ENCODE measurements at places on chromosomes 5 and 9. TPM values are rescaled to one million over a fixed set of nuclear protein-coding genes. Genes with fewer than 3 reads are reported as not detected.

Gene SHOC1
- total RNA-seq, result 0.56 TPM

Gene SLC25A2
- 0.24 TPM for total RNA-seq

- ATAC-seq, result no peak
Measured at GRCh38 chr9:16898464-16898863, 28.0 kb upstream of the BNC2 start.

DNA sequence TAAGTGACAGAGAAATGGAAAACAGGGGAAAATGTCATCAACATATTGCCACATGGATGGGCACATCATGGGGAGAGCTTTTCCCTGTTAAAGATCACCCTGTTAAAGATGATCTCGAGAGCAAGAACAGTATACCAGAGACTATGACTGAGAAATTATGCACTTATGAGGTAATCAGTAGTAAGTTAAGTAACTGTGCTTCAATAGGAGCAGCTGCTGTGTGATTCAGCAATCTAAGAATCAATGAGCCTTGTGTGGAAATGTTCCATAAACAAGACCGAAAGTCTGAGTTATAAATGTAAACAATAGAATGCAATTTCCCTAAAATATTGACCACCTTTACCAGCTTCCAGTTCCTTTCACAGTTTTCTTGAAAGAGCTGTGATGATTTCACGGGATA lies 582.3 kb downstream of the CAAP1 start:
- ATAC-seq, result no peak

- ATAC-seq, result peak; percentile 46
Measured at GRCh38 chr5:85049020-85049419, 664.3 kb upstream of the EDIL3 start.

Gene CAMK2A
- 0.28 TPM for total RNA-seq

DNA sequence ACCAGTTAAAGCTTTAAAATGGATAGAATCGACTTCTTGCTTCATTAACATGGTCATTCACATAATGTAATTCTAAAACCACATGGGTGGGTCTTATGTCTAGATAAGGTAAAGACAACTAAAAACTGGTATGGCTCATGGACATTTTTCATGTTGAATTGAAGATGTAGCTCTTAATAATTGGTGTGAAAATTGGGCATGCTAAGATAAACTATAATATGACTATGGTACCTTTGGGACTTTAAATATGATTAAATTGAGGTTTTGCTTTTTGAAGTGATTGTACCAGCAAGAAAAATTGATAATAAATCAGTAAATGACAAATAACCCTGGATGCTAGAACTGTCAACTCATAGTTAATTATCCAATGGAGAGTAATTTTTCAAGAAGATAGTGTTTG lies 710.7 kb upstream of the PTPRD start:
- ATAC-seq, result no peak

DNA sequence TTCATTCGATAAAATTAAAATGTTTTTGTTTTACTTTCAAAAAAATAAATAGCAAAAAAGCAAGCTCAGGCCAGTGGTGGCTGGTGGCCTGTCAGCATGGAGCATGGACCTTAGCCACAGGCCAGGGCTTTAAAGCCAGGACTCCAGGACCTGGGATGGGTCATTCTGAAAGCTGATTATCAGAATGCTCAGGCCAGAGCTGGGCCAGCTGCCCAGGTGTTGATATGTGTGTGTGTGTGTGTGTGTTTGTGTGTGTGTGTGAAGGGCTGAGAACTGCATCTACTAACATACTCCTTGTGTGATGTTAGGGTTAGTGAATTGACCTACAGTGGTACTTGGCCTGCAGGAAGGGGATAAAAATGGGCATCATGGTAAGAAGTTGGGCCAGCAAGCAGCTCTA lies 21.5 kb downstream of the PALM2AKAP2 start:
- no peak for ATAC-seq

DNA sequence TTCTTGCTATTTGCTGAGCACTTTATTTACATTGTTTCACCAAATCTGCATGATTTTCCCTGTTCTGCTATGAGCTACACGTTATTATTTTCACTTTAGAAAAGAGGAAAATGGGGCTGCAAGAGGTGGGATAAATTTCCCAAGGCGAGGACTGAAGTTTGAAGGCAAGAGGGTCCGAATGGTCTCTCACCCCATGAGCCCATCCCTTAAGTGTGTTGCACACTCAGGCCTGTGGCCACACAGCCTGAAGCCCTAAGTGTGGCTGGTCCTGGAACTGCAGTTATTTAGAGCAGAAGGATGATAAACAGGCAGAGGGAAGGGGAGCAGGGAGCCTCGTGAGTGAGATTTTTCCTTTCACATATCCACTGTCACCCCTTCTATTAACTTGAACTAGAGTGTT lies 7.8 kb downstream of the PDE8B start:
- no peak for ATAC-seq

DNA sequence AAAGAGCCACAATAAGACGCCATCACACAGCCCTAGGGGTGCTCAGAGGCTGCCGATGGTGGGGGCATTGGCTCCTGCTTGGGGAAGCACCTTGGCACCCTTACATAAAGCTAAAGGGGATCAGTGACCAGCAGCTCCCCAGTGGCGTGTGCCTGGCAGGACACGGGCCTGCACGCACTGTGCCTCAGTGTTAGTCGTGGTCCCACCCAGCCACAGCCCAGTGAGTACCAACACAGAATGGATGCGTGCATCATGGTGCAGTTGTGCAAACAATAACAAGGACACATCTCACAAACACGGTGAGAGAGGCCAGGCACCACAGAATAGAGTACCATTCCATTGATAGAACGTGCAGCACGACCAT lies 103.2 kb downstream of the WNK2 start:
- no peak for ATAC-seq
